GM23338 (cell line): ENCODE measurements at places on chromosomes 5 and 9. TPM values are rescaled to one million over a fixed set of nuclear protein-coding genes. Genes with fewer than 3 reads are reported as not detected.

DNA sequence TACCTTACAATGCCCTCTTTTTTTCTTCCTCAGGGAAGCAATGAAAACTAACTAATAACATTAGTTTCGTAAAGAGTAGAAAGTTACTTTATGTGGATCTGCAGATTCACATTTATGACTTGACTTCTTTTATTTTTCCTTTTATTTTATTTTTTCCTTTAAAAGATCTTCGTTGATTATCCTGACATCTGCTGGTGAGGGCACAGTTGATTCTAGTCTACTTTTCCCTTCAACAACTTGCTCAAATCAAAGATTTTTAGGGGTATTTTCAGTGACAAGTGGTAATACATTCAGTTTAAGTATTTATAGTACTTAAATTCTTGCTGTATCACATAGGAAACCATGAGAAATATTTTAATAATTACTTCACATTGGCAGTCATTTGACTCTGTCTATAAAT is 4.9 kb downstream of the EDIL3 start:
- no peak overlapping the region for H3K4me3 ChIP-seq
- H3K27ac ChIP-seq = no peak overlapping the region
- peaks cover 25% of the 10 kb centered on the region for H3K4me1 ChIP-seq
- peaks cover 10% of the 10 kb centered on the region; the same call in 1 of the 2 replicates for H3K27me3 ChIP-seq

SLC45A2 gene
- not detected in 2 replicates for total RNA-seq

QRFP gene
- total RNA-seq = not detected in 2 replicates

DNA sequence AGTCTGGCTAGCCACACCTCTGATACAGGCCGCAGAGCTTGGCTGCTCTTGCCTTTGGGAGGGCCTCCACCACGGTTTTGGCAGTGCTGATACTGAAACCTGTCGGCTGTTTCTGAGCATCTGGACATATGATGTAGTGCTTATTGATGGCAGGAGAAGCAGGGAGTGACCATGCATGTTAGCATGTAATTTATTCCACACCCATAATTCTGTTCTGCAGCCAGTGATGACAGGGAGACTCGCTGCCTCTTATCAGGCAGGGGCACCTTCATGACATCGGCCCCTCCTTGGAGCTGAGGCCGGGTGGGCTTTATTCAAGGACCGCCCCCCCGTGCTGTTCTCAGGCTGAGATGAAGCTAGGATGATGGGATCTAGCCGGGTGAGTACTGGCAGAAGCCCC is 49.0 kb downstream of the OLFM1 start:
- no peak overlapping the region for H3K27ac ChIP-seq
- H3K4me3 ChIP-seq = no peak overlapping the region
- H3K27me3 ChIP-seq = no peaks in the 10 kb centered on the region
- no peak for DNase-seq
- H3K36me3 ChIP-seq = no peaks in the 10 kb centered on the region
- no peaks in the 10 kb centered on the region for H3K4me1 ChIP-seq

- H3K36me3 ChIP-seq = no peaks in the 10 kb centered on the region
- H3K27ac ChIP-seq = no peak overlapping the region
- H3K4me3 ChIP-seq = no peak overlapping the region
- no peaks in the 10 kb centered on the region for H3K27me3 ChIP-seq
Measured at GRCh38 chr5:67221487-67222242, 25.1 kb upstream of the CD180 start.

GPR151 gene
- total RNA-seq = not detected in 2 replicates
